ENCODE measurements at places on chromosomes 16 and 17.
A peak's percentile ranks its signal among the peaks of the same experiment; 100 is the strongest.

DNA sequence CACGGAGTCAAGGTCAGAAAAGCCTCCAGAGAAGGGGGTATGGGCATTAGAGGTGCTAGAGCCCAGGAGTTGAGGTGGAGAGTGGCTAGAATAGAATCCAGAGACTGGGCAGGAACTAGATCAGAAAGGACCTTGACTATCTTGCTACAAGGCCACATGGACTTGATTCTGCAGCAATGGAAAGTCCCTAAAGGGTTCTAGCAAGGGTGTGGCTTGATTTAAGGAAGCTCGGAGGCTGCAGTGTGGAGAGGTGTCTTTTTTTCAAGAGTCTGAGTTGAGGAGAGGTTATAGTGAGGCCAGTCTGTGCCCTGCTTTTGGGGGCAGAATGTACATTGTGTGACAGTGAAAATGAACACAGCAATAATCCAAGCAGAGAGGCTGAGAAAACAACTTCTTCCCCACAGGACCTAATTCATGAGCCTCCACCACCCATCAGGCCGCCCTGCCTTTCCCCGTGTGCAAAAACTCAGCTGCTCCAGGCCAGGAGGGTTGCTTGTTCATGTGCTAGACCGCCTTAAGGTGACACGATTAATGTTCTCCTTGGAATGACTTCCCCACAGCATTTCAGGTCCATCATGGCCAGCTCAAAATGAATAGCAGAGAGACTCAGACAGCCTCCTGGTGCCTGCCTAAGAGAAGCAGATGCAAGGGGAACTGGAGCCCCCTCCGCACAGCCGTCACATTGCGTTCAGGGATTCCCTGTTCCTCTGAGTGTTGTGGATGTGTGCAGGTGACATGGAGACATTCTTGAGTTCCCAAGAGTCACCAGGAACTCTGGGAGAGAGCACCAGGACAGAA is 8.7 kb upstream of the BEAN1 start:
- DNase-seq: no peak

DNA sequence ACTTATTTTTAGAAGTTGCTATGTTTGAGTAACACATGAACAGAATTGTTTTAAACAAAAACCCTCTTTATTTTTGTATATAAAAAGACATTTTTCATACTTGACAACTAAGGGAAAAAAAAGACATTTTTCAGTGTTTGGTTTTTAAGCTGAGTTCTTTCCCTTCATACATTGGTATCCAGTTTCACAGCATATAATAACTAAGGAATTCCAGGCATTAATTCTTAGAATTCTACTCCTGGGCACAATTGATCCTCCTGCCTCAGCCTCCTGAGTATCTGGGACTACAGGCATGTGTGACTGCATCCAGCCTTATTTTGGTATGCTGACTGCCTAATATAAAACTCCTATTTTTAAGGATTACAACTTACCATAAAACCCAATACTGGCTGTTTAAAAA is 8.4 kb downstream of the FBXO47 start:
- no peak for DNase-seq

GRCh38 chr16:14072360-14072759 is 1.2 kb downstream of the MRTFB start:
- DNase-seq: no peak

DNA sequence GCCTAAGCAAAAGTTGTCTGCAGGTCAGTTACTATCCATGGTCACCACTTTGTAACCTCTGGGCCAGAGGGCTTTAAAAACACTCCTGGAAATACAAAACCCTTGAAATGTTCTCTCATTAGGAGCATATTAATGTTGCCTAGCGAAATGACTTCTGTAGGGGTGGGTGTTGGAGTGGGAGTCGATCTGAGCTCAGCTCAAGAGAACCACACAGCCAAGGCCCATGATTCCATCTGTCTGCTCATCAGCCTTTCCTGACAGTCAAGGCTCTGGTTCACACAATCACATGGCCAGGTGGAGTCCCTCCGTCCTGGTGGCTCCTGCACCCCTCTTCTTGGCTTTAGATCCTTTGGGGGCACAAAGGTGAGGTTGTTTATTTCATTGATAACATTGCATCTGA is 26.7 kb downstream of the RCVRN start:
- DNase-seq: no peak

- DNase-seq: no peak
Measured at GRCh38 chr17:48004983-48005382, 32.6 kb downstream of the COPZ2 start.

DNA sequence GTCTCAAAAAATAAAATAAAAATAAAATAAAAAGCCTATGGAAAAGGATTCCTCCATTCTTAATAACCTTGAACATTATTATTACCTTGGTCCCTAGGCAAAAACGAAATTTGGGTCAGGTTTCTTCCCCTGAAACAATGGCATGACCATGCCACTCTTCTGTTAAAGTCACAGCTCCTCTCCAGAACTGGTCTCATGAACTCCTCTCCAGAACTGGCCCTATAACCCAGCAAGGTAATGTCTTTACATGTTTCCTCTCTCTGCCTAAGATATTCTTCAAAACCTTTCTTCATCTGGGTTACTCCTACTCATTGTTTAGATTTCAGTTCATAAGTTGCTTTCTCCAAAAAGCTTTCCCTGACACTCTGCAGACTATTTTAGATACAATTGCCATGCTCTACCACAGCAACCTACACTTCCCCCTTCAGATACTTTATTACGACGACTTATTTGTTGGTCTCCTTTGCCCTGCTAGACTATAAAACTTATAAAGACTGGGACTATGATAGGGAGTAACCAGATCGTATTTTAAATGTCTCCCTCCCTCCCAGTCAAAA is 13.5 kb downstream of the TRIM37 start:
- DNase-seq: no peak

- DNase-seq: no peak
Measured at GRCh38 chr17:69450918-69451317, 36.4 kb downstream of the MAP2K6 start.

GRCh38 chr16:17469741-17470181 is 999 bp downstream of the XYLT1 start:
- no peak for DNase-seq

DNA sequence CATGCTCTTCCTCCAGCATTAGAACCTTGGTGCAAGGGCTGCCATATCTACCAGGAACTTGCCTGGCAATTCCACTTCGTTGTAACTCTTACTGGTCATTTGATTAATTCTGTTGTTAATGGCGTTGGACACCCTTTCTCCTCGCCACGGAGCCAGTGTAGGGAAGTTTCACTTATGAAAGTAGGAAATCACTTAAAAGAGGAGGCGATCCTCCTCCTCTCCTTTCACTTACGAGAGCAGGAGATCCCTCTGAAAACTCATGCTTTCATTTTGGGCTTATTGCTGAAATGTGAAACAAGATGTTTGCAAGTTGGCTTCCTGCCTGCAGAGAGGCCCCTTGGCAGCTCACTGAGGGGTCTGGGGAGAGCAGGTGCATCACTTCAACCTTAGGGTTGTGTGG is 226.0 kb downstream of the SNX29 start:
- DNase-seq: no peak

DNA sequence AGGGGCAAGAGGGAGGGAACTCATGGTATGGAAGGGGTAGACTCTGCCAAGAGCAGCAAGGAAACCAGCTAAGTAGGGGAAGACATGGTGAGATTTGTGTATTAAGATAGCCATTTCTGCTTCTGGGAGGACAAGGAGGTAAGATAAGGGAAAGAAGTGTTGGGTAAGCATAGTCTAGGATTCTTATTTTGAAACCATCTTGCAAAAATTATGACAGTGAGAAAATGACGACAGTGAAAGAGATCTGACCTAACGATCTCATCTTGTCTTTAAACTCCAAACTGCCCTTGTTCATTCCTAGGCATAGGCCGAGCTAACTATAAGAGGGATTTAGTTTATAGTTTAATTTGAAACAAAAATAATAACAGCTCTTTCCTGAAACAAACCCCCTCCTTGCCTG is 5.6 kb upstream of the RBL2 start:
- DNase-seq: no peak

- no peak for DNase-seq
Measured at GRCh38 chr17:81907219-81908145, 3.7 kb downstream of the PCYT2 start.

- peak; percentile 57 for DNase-seq
Measured at GRCh38 chr17:45228763-45229539, 7.3 kb downstream of the FMNL1 start.

- DNase-seq: no peak
Measured at GRCh38 chr17:4944163-4944553, 4.1 kb downstream of the RNF167 start.

GRCh38 chr17:67425571-67426160 is 48.6 kb downstream of the PITPNC1 start:
- DNase-seq: no peak

Measured in activated naive CD8-positive, alpha-beta T cell treated with anti-CD3 and anti-CD28 coated beads, Interleukin-2, amount 50 U/mL, for 16 hours (primary cell).